MM.1S (cell line): ENCODE measurements at places on chromosomes 7 and 10.
A peak's percentile ranks its signal among the peaks of the same experiment; 100 is the strongest.

DNA sequence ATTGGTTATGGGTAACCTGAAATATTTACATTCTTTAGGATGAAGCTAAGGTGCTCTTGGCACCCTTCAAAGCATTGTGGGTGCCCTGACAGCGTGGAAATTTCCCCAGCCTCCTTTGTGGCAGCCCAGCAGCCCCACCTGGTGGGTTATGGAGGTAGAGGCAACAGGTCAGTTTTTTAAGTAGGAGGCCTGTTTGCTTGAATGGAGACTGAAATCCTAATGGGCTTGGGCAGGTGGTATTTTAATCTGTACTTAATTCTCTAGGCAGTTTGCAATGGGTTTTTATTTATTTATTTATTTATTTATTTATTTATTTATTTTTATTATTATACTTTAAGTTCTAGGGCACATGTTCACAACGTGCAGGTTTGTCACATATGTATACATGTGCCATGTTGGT lies 139.4 kb downstream of the EPC1 start:
- DNase-seq: peak; percentile 42
- no peaks in the 10 kb centered on the region for H3K27me3 ChIP-seq
- H3K4me1 ChIP-seq: no peaks in the 10 kb centered on the region
- no peak overlapping the region for H3K4me3 ChIP-seq

DNA sequence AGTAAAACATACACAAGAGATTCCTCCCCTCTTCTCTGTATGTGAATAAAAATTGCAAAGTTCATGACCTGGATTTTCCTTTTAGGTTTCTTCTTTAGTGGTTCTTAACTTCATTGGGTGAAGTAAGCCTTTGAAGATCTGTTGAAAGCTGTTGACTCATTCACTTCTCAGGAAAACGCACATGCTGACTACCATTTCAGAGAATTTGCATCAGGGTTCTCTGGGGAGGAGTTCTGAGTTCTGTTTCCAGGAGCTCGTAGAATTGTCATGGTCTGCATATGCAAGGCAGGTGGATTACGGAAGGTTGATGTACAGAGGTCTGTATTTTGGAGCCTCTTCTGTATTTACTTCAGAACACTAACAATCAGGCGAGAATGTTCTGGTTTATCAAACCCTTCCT lies 962 bp upstream of the SLC26A4 start:
- no peak overlapping the region for H3K27ac ChIP-seq
- no peaks in the 10 kb centered on the region for H3K27me3 ChIP-seq
- DNase-seq: no peak
- no peaks in the 10 kb centered on the region for H3K4me1 ChIP-seq

- no peaks in the 10 kb centered on the region for H3K27me3 ChIP-seq
- peaks cover 3% of the 10 kb centered on the region; the same call in 1 of the 2 replicates for H3K4me1 ChIP-seq
- no peak overlapping the region for H3K4me3 ChIP-seq
- no peaks in the 10 kb centered on the region for H3K36me3 ChIP-seq
- no peak overlapping the region for H3K27ac ChIP-seq
Measured at GRCh38 chr7:87510411-87510875, 35.0 kb upstream of the ABCB4 start.

DNA sequence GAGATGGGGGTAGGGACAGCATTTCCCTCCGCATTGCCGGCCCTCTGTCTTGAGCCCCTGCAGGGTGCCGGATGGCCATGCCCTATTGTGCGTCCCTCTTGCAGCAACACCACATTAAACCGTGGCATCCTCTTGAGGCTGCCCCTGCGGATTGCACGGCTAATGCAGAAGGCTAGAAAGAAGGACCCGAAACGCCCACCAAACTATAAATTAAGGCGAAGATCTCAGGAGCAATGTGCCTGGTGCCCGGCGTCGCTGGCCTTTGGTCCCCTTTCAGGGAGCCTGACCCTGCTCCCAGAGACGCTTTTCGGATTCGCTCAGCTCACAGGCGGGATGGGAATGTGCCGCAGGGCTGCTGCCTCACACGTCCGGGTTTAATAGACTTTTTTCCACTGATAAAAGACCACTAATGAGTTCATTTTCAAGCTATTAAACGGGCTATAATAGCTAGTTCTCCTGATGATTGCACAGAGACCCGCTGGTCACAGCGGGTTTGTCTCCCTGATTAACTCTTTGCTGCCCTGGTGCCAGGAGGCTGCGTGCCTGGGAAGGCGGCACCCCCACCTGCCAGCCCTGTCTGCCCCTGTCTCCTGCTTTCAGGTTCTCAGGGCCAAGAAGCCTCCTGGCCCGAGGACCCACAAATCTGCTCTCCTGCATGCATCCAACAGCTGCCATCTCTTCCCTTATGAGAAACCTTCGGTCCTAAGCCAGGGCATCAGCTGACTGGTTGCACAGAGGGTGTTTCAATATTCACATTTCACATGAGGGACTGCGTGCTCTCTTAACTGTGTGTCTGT lies 128.3 kb downstream of the ADARB2 start:
- H3K27me3 ChIP-seq: no peaks in the 10 kb centered on the region
- H3K4me1 ChIP-seq: no peaks in the 10 kb centered on the region
- no peak overlapping the region for H3K4me3 ChIP-seq
- no peak overlapping the region for H3K27ac ChIP-seq

- H3K27me3 ChIP-seq: no peaks in the 10 kb centered on the region
- H3K27ac ChIP-seq: no peak overlapping the region
- no peak for DNase-seq
- H3K36me3 ChIP-seq: no peaks in the 10 kb centered on the region
- H3K4me3 ChIP-seq: no peak overlapping the region
Measured at GRCh38 chr7:24971333-24972165, 8.4 kb downstream of the OSBPL3 start.

DNA sequence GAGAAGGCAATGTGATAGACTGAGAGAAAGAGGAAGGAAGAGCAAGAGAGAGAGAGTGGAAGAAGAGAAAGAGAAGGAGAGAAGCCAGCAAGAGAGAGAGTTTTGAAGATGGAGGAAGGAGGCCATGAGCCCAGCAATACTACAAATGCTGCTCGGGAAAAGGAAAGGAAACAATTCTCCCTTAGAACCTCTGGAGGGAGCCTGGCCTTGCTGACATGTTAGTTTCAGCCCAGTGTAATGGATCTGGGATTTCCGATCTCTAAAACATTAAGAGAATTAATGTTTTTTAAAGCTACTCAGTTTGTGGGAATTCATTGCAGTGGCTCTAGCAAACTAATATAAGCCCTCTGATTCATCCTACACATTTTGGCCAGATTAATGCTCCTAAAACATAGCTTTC lies 206.8 kb upstream of the MTPN start:
- no peak overlapping the region for H3K27ac ChIP-seq
- H3K4me3 ChIP-seq: no peak overlapping the region
- no peaks in the 10 kb centered on the region for H3K36me3 ChIP-seq
- peaks cover 4% of the 10 kb centered on the region; the same call in 1 of the 2 replicates for H3K4me1 ChIP-seq
- no peaks in the 10 kb centered on the region for H3K27me3 ChIP-seq

DNA sequence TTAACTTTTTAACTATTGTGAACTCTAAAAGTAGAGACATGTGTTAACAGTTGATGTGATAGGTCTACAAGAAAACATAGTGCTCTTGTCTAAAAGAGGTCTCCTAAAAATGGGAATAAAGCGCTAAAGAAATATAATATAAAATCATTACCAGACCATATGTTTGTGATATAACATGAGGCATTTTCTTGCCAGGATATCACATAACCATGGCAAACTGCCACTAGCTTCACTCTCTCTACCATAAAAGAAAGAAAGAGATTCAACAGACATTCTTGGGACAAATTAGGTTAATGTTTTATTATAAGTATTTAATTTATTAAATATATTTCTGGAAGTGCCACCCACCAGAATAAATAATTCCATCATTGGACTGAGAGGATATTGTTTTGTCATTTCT lies 115.0 kb downstream of the TMEM26 start:
- H3K27me3 ChIP-seq: no peaks in the 10 kb centered on the region
- no peak overlapping the region for H3K4me3 ChIP-seq
- no peaks in the 10 kb centered on the region for H3K4me1 ChIP-seq
- H3K27ac ChIP-seq: no peak overlapping the region

DNA sequence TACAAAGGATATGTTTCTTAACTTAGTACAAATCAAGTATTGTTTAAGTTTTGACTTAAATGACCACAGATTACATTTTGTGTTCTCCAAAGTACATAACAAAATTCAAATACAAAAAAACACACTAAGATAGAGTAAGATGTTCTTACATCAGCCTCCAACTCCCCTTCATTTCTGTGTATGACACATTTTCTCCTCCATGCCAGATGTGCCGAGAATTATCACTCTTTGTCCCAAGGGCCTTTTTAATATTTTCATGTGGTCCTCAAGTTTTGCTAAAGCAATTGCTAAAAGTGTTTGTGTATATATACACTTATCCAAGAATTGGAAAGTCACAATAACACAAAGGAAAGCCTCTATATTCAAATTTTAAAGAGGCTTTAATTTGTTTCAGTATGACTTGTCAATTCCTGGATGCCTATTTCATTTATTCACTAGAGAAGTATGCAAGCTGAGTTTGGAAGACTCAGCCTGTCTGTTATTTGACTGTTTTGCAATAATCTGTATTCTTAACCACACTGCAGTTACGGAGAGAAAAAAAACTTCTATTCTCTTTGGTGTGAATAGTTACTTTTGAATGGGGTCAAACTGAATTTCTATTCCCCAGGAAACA lies 586.4 kb upstream of the SEMA3D start:
- no peak for DNase-seq
- no peak overlapping the region for H3K27ac ChIP-seq
- no peaks in the 10 kb centered on the region for H3K4me1 ChIP-seq
- H3K27me3 ChIP-seq: no peaks in the 10 kb centered on the region

- H3K27ac ChIP-seq: no peak overlapping the region
- no peaks in the 10 kb centered on the region for H3K27me3 ChIP-seq
- no peaks in the 10 kb centered on the region for H3K36me3 ChIP-seq
- H3K4me1 ChIP-seq: no peaks in the 10 kb centered on the region
Measured at GRCh38 chr7:29977886-29978651, 11.5 kb downstream of the SCRN1 start.

GRCh38 chr10:44512431-44513022 lies 127.6 kb upstream of the CXCL12 start:
- peaks cover 17% of the 10 kb centered on the region for H3K4me1 ChIP-seq
- H3K4me3 ChIP-seq: no peak overlapping the region
- no peaks in the 10 kb centered on the region for H3K36me3 ChIP-seq
- DNase-seq: no peak

GRCh38 chr10:31129880-31130405 lies 98.3 kb upstream of the ZNF438 start:
- no peak overlapping the region for H3K27ac ChIP-seq
- H3K36me3 ChIP-seq: no peaks in the 10 kb centered on the region
- no peak for DNase-seq
- no peak overlapping the region for H3K4me3 ChIP-seq

- DNase-seq: no peak
- H3K27me3 ChIP-seq: no peaks in the 10 kb centered on the region
- peaks cover 58% of the 10 kb centered on the region for H3K4me1 ChIP-seq
- no peak overlapping the region for H3K4me3 ChIP-seq
- H3K36me3 ChIP-seq: no peaks in the 10 kb centered on the region
Measured at GRCh38 chr10:75009426-75009825, 102.0 kb upstream of the SAMD8 start.

DNA sequence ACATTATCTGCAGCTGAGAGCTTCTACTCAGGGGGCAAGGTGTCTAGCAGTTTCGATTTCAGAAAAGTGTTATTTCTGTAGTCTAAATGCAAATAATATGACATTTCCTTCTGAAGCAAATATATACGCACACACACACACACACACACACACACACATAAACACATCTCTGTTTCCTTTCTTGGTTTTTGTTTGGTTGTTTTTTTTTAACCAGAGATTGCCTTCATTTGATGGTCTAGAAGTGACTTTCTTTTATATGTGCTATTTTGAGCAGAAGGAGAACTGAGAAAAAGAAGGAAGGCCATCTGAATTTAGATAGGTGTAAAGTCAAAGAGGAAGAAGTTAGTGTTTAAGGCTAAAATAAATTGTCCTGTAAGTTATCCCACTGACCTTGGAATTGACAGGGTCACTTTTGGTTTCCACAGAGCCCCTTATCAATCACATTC lies 142.2 kb downstream of the TRIL start:
- peak; percentile 91 for DNase-seq
- H3K27me3 ChIP-seq: no peaks in the 10 kb centered on the region

- H3K4me1 ChIP-seq: no peaks in the 10 kb centered on the region
- H3K27me3 ChIP-seq: no peaks in the 10 kb centered on the region
- no peak for DNase-seq
- no peak overlapping the region for H3K4me3 ChIP-seq
- no peaks in the 10 kb centered on the region for H3K36me3 ChIP-seq
Measured at GRCh38 chr10:34275626-34276130, 539.4 kb downstream of the PARD3 start.

DNA sequence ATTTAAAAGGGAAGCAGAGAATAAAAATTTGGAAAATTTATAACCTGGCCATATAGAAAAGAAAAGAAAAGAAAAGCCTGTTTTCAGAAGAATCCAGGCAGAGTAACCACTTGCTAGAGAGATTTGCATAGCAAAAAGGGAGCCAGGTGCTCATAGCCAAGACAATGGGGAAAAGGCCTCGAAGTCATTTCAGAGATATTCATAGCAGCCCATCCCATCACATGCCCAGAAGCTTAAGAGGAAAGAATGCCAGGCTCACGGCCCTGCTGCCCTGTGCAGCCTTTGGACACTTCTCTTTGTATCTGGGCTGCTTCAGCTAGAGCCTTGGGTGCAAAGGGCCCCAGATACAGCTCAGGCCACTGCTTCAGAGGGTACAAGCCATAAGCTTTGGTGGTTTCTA lies 159.8 kb downstream of the CCDC7 start:
- H3K36me3 ChIP-seq: no peaks in the 10 kb centered on the region
- H3K27me3 ChIP-seq: no peaks in the 10 kb centered on the region
- DNase-seq: no peak
- H3K27ac ChIP-seq: no peak overlapping the region
- no peak overlapping the region for H3K4me3 ChIP-seq

DNA sequence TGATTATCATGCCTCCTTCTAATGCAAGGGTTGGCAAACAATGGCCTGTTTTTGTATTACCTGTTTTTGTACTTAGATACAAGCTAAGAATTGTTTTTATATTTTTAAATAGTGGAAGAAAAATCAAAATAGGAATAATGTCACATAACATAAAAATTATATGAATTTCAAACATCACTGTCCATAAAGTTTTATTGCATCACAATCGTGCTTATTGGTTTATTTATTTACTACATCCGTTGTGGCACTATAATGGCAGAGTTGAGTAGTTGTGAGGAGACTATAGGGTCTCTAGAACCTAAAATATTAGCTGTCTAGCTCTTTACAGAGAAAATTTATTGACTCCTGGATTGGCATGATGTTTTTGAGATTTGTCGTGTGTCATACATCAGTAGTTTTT lies 4.1 kb downstream of the KIF20B start:
- no peak overlapping the region for H3K4me3 ChIP-seq
- no peak for DNase-seq
- H3K27ac ChIP-seq: no peak overlapping the region
- H3K27me3 ChIP-seq: no peaks in the 10 kb centered on the region
- H3K4me1 ChIP-seq: peaks cover 9% of the 10 kb centered on the region
- H3K36me3 ChIP-seq: no peaks in the 10 kb centered on the region

- DNase-seq: no peak
- H3K27ac ChIP-seq: no peak overlapping the region
- H3K27me3 ChIP-seq: no peaks in the 10 kb centered on the region
- H3K4me1 ChIP-seq: no peaks in the 10 kb centered on the region
Measured at GRCh38 chr10:17771017-17771416, 19.0 kb downstream of the TMEM236 start.

- no peaks in the 10 kb centered on the region for H3K36me3 ChIP-seq
- H3K4me1 ChIP-seq: no peaks in the 10 kb centered on the region
- no peak overlapping the region for H3K4me3 ChIP-seq
- peaks cover 3% of the 10 kb centered on the region; the same call in 1 of the 2 replicates for H3K27me3 ChIP-seq
- H3K27ac ChIP-seq: no peak overlapping the region
Measured at GRCh38 chr10:131650169-131650705, 250.6 kb upstream of the PPP2R2D start.

- no peaks in the 10 kb centered on the region for H3K27me3 ChIP-seq
- H3K36me3 ChIP-seq: peaks cover 7% of the 10 kb centered on the region; the same call in 1 of the 2 replicates
- no peak overlapping the region for H3K4me3 ChIP-seq
- H3K4me1 ChIP-seq: peaks cover 19% of the 10 kb centered on the region; the same call in 1 of the 2 replicates
- no peak overlapping the region for H3K27ac ChIP-seq
Measured at GRCh38 chr7:112453505-112454171, 3.4 kb downstream of the IFRD1 start.
